ENCODE measurements at places on chromosomes 7 and 10.

- no peak for DNase-seq
Measured at GRCh38 chr7:109545686-109546085, 976.0 kb downstream of the DNAJB9 start.

- no peak for DNase-seq
Measured at GRCh38 chr10:47164126-47164799, 135.7 kb upstream of the GDF10 start.

DNA sequence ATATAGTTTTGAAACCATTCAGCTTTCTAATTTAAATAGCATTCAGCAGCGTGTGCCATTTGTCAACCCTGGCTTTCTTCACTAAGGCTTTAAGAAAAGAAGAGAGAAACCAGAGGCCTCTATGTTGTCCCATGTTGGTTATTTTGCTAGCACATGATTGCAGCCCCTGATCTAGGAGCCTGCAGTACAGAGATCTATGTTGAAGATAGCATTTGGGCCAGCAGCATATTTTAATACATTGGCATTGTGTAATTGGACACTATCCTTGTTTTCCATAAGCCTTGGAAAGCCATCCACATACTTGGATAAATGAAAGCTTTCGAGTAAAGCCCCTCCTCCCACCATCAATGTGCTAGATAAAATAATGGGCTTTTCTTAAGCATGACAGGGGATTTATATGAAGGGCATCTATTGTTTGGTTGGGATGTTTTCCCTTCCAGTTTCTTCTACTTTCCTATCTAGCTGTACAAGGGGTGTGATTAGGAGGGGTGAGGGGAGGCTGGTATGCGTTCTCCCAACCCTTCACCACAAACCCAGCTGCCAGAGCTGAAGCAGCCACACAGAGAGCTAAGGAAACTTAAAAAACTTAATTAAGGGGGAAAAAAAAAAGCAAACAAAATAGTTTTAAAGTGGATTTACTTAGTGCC, 23.1 kb upstream of the SDHAF3 start:
- no peak for DNase-seq

- no peak for DNase-seq
Measured at GRCh38 chr10:11298116-11298515, 280.4 kb downstream of the CELF2 start.

- peak; percentile 15 for DNase-seq
Measured at GRCh38 chr7:126578338-126578737, 674.4 kb downstream of the GRM8 start.

DNA sequence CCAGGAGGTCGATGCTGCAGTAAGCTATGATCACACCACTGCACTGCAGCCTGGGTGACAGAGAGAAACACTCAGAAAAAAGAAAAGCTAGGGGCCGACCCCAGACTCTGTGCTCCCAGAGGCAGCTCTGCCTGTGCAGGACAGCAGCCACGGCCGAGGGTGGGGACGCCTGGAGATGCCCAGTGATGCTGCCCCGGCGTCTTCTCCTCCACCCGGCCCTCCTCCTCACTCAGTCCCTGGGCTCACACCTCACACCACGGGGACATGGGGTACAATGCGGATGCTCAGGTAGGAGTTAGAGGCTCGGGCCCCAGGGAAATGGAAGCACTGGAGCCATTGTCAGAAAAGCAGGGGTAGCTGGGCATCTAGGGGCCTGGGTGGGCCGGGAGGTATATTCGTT, 46.3 kb upstream of the ELFN1 start:
- DNase-seq, result no peak

- no peak for DNase-seq
Measured at GRCh38 chr7:139949629-139950028, 113.1 kb downstream of the PARP12 start.

- no peak for DNase-seq
Measured at GRCh38 chr10:107971973-107972372, 807.5 kb upstream of the SORCS1 start.

DNA sequence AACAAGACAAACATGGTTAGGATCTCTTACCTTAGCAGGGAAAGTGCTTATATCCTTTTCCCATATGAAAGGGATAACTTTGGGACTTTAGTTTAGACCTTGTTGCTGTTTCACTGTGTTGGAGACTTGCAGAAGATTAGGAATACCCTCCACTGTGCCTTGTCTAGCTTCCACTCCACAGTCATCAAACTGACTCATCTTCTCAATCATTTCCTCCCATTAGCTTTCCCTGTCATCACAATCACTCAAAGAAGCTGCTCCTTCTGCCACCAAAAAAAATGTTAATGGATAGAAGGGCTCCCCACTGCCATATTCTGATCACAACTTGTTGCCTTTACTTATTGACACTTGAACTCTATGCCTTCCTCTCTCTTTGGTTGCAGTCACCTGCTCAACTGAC, 16.8 kb downstream of the GNG11 start:
- DNase-seq, result no peak

DNA sequence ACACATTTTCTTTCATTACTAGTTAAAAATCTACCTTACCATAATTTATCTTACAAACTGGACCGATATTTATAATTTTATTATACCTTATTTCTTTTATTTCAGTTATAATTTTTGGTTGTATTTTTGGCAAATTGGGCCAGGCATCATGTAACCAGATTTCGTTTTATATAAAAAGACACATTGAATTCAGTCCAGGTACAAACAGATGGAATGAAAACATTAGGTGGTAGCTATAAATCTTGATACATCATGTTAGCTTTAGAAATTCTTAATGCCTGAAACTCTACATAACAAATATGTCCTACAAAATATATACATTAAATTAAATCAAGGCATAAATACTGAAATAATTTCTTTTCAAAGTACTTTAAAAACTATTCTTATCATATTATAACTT, 73.1 kb downstream of the SLC13A1 start:
- DNase-seq, result no peak

GRCh38 chr7:3196629-3197400, 104.2 kb upstream of the SDK1 start:
- no peak for DNase-seq

GRCh38 chr10:80535671-80536360, 1.9 kb upstream of the SH2D4B start:
- DNase-seq, result no peak

GRCh38 chr7:12091231-12091630, 119.9 kb upstream of the TMEM106B start:
- DNase-seq, result no peak

DNA sequence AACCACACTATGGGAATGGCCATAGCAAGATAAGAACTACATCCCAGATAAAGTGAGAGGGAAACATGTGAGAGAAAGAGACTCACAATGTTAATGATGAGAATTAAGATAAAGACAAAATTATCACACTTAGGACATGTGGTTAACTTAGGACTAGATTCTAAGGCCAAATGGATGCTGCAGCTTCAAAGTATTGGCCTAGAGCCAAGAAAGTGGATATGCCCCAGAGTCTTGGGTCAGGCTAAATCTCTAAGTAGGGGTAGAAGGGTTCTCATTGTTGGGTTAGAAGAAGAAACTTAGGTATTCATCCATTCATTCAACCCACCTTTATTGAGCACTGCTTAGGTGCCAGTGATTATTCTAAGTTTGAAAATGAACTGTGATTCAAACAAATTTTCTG, 818.0 kb downstream of the PHTF2 start:
- DNase-seq, result no peak

DNA sequence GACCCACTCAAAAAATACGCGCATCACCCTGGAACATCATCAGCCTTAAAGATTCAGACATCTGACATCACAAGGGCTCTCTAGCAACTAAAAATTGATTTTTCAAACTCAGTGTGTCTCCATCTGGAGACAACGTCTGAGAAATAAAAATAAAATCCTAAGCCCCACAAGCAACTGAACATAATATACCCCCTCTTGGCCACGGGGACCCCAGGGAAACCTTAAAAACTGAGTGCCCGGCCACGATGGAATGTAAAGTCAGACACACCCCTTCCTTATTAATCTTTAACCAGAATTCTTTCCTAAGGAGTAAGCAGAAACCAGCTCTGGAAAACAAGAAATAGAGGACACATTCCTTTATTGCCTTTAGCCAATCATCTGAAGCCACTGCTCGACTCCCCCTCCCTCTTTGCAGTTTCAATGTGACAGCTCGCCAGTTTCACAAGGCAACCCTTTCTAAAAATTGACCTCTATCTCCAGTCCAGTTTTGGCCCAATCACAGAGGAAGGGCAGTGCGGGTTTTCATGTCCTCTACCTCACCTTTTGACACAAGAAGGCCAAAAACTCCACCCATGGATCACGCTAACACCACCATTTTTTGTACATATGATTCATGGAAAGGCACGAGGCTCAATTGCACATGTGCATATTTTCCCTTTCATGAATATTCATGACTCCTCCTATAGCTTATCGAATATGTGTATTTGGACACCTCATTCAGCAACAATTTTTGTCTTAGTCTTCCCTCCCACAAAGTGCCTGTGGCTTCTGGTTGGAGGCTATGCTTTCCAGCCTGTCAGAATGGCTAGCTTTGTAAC, 24.2 kb downstream of the IFIT3 start:
- no peak for DNase-seq

GRCh38 chr7:41834805-41835694, 132.2 kb upstream of the INHBA start:
- no peak for DNase-seq

DNA sequence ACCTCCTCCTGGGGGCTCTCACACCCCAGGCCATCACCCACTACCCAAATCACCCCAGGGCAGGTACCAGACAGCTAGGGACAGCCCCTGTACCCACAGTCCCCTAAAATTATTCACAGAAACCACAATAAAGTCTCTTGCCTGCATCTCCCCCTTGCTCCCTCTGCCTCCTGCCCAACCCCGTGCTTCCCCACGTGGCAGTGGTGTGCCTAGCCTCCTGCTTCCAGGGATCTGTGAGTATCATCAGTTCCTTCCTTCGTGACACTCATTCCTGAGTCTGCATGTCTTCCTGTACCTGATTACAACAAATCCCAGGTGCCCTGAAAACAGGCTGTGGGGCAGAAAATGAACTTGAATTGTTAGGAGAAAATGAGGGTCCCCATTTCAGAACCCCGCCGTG, 61.5 kb downstream of the PRKAG2 start:
- no peak for DNase-seq

GRCh38 chr7:115044224-115044623, 122.3 kb downstream of the MDFIC start:
- DNase-seq, result no peak
